ENCODE measurements at places on chromosomes 6 and 20. TPM values are rescaled to one million over a fixed set of nuclear protein-coding genes. Genes with fewer than 3 reads are reported as not detected.

- DNase-seq: no peak
These were observed 168.7 kb upstream of the LRFN2 start for GRCh38 chr6:40755749-40756452.

GRCh38 chr6:46789434-46790354, 3.5 kb upstream of the MEP1A start:
- no peak for DNase-seq

DNA sequence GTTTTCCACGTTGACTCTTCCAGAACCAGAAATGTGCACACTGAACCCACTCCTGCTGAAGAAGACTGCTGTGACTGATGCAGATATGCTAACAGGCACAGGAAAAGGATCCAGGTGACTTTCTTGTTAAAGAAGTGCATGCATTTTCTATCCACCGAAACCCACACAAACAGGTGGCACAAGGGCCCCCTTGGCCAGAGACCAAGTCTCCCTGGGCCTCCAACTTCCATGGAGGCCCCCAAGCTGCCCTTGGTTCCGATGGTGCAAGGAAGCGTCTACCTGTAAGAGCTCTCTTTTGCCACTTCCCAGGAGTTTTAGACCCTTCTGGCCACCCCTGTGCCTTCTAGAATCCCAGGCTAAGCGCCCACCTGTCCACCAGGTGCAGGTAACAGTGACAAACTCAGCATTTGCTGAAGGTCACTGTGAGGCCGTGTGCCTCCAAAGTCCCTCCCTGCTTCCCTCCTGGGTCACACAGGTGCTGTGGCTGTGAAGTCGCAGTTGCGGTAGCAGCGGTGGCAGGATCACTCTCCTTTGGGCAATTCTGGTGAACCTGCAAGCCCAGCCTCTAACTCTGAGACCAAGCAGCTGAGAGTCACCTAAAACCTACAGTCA, 134.8 kb downstream of the PXDC1 start:
- DNase-seq: no peak

DNA sequence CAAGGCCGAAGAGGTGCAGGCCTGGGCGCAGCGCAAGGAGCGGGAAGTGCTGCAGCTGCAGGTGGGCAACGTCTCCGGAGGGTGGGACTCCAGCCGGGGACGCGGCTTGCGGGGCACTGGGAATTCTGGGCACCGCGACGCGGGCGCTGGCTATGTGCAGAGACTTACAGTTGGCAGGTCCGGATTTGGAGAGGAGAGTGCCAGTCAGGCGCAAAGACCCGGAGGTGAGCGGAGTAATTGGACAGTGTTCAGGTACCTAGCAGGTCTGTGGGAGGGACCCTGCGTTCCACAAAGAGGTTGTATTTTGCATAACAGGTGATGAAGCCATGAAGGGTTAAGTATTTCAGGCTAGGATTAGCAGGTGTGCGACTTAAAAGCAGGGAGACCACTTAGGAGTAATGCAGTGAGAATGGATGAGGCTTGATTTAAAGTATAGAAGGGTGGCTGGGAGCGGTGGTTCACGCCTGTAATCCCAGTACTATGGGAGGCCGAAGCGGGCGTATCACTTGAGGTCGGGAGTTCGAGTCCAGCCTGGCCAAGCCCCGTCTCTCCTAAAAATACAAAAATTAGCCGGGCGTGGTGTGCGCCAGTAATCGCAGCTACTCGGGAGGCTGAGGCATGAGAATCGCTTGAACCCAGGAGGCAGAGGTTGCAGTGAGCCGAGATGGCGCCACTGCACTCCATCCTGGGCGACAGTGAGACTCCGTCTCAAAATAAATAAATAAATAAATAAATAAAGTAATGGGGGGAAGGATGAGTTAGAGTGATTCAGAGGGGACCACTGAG, 1.0 kb downstream of the MRPS26 start:
- DNase-seq: no peak

DNA sequence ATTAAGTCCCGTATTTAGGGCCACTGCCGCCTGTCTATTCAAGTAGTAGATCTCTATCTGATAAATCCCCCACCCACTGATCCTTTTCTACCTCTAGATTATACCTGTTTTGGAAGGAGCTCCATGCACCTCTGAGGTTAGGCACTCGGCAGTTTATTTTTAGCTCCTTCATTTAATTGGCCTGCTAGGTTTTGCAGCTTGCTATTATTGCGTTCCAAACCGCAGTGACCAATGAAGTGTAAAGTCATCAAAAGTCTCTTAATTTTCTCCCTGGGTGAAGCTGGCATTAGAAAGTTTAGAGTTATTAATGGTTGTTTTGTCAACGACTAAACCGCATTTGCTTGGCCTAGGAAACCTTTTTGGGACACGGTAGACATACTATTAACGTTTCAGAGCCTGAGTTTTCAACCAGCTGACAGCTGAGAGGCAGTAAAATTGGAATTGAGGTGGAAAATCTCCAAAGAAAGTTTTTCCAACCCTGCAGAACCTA, 60.0 kb downstream of the RFPL4B start:
- DNase-seq: no peak

- no peak for DNase-seq
These were observed 8.5 kb downstream of the CNPY3 start for GRCh38 chr6:42937548-42938427.

DNA sequence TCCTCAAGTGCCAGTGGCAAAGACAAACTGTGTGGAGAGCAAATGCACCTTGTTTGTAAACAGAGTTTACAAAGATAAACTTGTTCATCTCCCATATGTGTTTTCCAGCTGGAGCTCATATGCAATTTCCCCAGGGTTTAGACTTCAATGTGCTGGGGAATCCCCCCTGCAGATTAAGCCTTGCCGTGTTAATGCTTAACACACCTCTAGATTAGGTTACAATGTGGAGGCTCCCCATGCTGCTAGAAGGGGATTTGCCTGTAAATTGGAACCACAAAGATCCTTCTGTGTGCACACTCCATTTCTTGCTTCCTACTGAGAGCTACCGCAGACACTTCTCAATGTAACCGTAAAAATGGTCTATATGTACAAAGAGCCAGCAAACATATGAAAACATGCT, 263.1 kb downstream of the TBX18 start:
- no peak for DNase-seq

- DNase-seq: no peak
These were observed 773.9 kb upstream of the MMS22L start for GRCh38 chr6:98056955-98057354.

DNA sequence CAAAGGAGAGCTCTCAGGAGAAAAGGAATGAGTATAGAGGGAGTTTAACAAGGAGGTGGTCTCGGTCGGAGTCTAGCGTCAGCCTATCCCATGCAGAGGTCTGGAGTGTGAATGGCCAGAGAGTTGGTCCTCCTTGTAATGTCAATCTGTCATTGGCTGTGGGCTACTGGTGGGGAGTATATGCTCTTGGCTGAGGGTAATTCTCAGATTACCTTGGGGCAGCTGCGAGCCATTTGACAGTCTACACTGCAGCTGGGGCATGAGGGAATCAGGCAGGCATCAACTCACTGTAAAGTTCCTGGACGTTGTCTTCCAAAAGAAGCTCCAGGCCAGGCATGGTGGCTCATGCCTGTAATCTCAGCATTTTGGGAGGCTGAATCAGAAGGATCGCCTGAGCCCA, 48.1 kb downstream of the EBF4 start:
- no peak for DNase-seq

GRCh38 chr20:36593347-36593929, 12.1 kb upstream of the RAB5IF start:
- no peak for DNase-seq

DNA sequence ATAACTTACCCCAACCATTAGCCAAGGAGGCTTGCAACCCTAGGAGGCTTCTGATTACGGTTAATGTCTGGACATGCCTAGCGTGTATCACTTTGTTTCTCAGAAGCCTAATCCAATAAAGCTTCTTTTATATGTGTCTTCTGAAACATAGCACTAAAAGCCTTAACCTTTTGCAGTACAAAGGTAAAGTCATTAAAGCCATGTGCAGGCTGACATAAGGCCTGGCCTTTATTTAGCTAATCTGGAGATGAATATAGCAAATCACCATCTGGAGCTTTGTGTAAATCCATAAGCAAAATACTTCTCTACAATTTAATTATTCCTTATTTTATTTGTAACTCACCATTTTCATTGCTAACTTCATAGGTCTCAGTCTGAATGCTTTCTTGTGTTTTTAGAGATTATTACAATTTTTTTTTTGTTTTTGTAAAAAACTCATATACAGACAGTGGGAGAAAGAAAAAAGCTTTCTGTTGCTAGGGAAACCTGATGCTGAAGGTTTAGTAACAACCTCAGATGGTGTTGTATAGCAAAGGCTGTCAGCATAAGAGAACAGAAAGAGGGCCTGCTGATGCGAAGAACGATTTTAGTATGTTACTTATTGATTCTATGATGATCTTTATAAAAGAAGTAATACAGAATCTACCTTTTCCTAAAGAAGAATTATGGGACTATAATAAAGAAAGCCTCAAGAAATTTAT, at the start of gene EYS:
EYS (minus strand) TSS at position 101 of the 701 bp plus-strand sequence. CDS start 211,816 bp downstream, outside the sequence.
- no peak for DNase-seq

GRCh38 chr6:42714098-42714761, 8.2 kb downstream of the PRPH2 start:
- no peak for DNase-seq

GRCh38 chr6:3291987-3292386, 33.2 kb downstream of the PSMG4 start:
- no peak for DNase-seq

- DNase-seq: peak; percentile 16
These were observed 26.1 kb upstream of the FANCE start for GRCh38 chr6:35426074-35426473.

DNA sequence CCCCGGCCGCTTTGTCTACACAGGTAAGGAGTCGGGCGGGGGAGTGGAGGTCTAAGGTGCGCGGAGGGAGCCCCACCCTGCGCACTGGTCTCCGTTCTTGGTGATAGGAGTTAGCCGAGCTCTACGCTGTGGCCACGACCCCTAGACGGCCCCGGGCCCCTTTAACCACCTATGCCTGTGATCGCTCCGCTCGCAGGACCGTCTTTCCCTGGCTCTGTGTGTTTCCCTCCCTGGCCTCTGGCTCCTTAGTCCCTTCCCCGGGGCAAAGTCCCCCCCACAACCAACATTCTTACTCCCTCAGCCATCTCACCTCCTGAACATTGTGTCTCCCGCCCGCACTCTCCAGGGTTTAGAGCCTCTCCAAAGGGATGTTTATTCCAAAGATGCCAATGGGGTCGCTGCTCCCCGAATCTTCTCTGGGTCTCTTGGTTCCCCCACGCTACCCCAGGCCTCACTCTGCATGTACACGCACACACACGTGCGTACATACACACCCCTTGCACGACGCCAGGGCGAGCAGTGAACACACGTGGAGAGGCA, 50.4 kb downstream of the CPXM1 start:
- DNase-seq: no peak

DNA sequence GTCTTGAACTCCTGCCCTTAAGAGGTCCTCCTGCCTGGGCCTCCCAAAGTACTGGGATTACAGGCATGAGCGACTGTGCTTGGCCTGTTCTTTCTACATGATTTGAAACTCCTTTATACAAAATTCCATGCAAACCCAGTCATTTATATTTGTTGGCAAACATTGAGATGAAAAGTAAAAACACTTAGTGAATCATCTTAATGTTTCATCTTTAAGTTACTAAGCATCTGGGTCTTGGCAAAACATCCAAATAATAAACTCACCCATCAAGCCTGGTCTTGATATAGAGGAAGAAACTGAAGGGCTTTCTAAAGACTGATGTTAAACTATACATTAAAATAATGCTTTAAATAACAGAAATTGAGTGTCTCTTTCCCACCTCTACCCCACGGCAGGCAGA, 95.1 kb downstream of the FUT9 start:
- no peak for DNase-seq

- DNase-seq: no peak
These were observed 12.0 kb downstream of the XRN2 start for GRCh38 chr20:21315138-21315537.

DNA sequence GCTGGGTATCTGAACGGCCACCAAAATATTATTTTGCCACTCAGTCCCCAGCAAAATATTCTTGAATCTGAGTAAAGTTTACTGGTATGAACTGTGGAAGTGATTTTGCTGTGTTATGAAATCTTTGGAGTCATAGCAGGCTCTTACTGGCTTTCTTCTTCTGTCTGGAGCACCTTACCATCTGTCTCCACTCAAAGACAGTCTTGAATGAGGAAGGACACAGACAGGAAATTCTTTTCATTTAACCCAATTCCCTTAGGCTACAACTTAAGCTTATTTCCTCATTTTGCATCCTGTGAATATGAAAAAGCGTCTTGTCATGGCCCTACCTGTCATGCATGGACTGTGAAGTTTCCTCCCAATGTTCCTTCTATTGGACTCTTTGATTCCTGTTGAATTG, 24.7 kb downstream of the FNDC1 start:
- DNase-seq: no peak

Gene CCDC170
- total RNA-seq: 0.05 TPM

Gene BPI
- not detected for total RNA-seq

Gene PACRG
- total RNA-seq: 0.61 TPM

Gene F13A1
- 29.3 TPM for total RNA-seq

Gene KIAA0408
- 35.6 TPM for total RNA-seq

Gene RIPPLY2
- total RNA-seq: not detected

Gene ANKRD66
- total RNA-seq: not detected

Gene RALGAPA2
- 56.9 TPM for total RNA-seq

Gene WFDC8
- not detected for total RNA-seq

Gene OPRM1
- not detected for total RNA-seq

Gene PTCRA
- not detected for total RNA-seq

Gene THBS2
- total RNA-seq: 5.8 TPM

Gene IL20RA
- total RNA-seq: not detected

Gene IL17A
- not detected for total RNA-seq

Gene MYMX
- total RNA-seq: not detected

Gene KPNA5
- total RNA-seq: 14.8 TPM

Gene UNC5CL
- 0.52 TPM for total RNA-seq

Gene SAPCD1
- not detected for total RNA-seq

Gene B3GAT2
- not detected for total RNA-seq

Gene CRISP3
- total RNA-seq: not detected
